Activated T-helper 17 cell treated with anti-CD3 and anti-CD28 coated beads, Interleukin-2, amount 50 U/mL, for 72 hours (primary cell): ENCODE measurements at places on chromosomes 16 and 17.

GRCh38 chr17:57881143-57881542, 31.3 kb upstream of the MRPS23 start:
- peaks cover 4% of the 10 kb centered on the region for H3K27me3 ChIP-seq
- H3K27ac ChIP-seq: no peak overlapping the region
- H3K36me3 ChIP-seq: no peaks in the 10 kb centered on the region
- peaks cover 16% of the 10 kb centered on the region for H3K4me1 ChIP-seq

GRCh38 chr16:83952587-83952939, 477 bp upstream of the OSGIN1 start:
- H3K27ac ChIP-seq: no peak overlapping the region
- no peak for ATAC-seq
- no peaks in the 10 kb centered on the region for H3K36me3 ChIP-seq
- peaks cover 9% of the 10 kb centered on the region for H3K27me3 ChIP-seq
- no peaks in the 10 kb centered on the region for H3K4me1 ChIP-seq

- no peaks in the 10 kb centered on the region for H3K27me3 ChIP-seq
- no peak overlapping the region for H3K4me3 ChIP-seq
- H3K36me3 ChIP-seq: no peaks in the 10 kb centered on the region
- no peak for ATAC-seq
Measured at GRCh38 chr16:12063004-12063395, 86.5 kb downstream of the SNX29 start.

- ATAC-seq: no peak
- H3K36me3 ChIP-seq: no peaks in the 10 kb centered on the region
- H3K4me1 ChIP-seq: no peaks in the 10 kb centered on the region
- H3K27ac ChIP-seq: no peak overlapping the region
Measured at GRCh38 chr17:41010441-41010840, 1.5 kb upstream of the KRTAP3-1 start.

DNA sequence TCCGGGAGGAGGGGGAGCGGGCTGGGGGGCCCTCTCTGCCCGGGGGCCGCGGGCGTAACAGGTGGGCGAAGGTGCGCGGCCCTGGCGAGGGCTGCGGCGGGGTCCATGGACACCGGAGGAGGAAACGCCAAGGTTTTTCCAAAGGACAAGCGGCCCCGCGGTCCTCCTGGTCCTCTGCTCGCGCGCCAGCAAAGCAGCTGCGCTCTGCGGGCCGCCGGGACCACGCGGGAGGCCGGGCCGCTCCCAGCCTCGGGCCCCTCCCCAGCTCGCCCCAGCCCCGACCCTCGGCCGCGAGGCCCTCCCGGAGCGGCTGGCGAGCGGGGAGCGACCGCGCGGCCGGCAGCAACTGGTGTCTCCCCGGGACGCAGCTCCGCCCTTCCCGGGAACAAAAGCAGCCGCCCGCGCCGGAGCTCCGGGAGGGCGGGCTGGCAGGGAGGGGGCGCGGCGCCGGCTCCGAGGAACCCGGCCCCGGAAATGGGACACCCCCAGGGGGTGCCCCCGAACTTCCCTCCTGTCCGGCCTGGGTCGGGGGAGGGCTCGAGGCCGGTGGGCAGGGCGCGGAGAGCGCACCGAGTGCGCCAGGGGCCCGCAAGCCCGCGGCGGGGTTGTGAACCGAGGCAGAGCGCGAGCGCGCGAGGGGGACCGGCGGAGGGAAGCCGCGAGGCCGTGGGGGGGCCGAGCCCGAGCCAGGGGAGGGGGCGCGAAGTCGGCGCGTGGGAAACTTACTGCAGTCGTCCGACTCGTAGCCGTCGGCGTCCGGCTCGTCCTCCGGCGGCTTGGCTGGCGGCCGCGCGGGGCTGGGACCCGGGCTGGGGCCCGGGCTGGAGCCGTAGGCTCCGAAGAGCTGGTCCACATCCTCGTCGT, 837 bp downstream of the DOC2B start:
- H3K4me3 ChIP-seq: no peak overlapping the region
- H3K36me3 ChIP-seq: no peaks in the 10 kb centered on the region
- ATAC-seq: no peak
- H3K27ac ChIP-seq: no peak overlapping the region

DNA sequence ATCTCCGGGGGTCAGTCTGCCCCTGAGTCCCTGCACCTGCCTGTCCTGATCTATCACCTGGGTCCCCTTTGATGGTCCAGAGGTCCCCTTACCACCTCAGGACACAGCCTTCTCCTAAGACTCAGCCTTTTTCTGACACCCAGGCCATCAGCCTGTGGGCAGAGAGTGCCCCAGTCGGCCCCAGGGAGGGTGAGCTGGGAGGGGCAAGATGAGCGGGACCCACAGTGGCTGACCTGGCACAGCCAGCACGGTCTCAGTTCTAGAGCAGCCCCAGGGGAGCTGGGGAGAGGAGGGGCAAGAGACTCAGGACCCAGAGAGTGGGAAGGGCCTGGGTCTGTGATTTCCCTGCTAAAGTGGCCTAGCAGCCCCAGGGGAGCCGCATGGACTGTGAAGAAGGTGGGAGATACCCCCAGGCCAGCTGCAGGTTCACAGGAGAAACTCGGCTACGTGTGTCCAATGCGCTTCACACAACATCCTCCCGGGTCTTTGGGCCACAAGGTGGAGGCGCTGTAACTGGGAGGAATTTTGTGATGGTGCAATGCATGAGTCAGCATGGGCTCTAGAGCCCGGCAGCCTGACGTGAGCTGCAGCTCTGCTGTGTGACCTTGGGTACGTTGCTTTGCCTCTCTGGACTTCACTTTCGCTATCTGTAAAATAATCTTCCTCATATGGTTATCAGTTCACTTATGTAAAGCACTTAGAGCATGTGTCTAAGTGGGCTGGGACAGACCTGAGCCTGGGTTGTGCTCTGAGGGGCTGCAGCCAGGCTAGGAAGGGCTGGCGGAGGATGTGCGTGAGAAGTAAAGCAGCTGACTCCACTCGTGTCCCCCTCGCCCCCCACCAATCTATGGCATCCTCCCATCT, 67.2 kb upstream of the LHX1 start:
- no peak for ATAC-seq
- no peak overlapping the region for H3K4me3 ChIP-seq
- H3K27me3 ChIP-seq: peaks cover 4% of the 10 kb centered on the region
- H3K36me3 ChIP-seq: no peaks in the 10 kb centered on the region

DNA sequence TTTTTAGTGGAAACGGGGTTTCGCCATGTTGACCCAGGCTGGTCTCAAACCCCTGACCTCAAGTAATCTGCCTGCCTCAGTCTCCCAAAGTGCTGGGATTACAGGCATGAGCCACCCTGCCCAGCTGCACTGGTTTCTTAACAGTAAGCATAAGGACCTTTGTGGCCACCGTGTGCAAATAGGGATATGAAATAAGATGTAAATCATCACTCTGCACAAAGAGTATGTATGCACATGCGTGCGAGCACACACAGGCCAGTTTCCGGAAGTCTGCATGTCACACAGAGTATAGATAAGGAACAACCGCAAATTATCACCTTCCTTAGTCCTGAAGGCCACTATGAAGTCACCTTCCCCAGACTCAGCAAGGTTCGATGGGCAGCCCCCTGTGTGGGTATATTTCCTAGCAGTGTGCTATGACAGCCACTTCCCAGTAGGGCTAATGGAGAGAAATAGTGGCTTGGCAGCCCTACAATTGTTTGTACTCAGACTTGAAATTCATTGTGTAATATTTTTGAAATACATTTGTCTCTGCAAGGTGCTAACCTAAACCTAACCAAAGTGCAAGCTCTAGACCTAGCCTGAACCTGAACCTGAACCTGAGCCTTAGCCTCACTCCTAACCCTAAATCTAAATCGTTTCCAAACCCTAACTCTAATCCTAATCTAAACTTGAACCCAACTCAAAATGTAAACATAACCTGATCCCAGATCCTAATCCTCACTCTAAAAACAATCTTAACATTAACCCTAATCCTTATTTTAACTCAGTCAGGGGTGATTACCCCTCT, 48.4 kb upstream of the SKAP1 start:
- peak; percentile 75 for ATAC-seq
- H3K4me3 ChIP-seq: no peak overlapping the region
- no peaks in the 10 kb centered on the region for H3K36me3 ChIP-seq
- H3K4me1 ChIP-seq: peaks cover 8% of the 10 kb centered on the region
- no peak overlapping the region for H3K27ac ChIP-seq
- H3K27me3 ChIP-seq: no peaks in the 10 kb centered on the region

DNA sequence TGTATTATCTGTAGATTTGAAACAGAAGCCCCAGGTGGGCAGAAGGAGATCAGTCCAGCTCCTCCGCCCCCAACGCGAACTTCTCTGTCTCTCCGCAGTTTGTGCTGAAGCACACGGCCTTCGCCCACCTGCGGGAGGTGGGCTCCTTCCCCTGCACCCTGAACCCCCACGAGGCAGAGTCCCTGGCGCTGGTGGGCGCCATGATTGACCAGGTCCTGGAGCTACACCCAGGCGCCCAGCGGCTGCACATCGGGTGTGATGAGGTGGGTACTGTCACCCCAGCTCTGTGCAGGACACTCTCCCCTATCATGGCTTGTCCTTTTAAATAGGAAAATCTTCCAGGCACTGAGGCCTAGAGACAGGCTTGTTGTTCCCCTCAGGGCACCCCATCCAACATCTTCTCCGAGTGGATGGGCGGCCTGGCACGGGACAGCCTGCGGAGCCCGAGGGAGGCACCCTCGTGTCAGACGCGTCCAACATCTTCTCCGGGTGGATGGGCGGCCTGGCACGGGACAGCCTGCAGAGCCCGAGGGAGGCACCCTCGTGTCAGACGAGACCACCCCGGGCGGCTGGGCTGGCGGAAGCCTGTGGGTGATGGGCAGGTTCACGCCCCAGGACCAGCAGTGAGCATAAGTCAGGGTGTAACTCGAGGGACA, 15.3 kb upstream of the OGFOD3 start:
- no peaks in the 10 kb centered on the region for H3K36me3 ChIP-seq
- H3K4me1 ChIP-seq: peaks cover 14% of the 10 kb centered on the region
- ATAC-seq: no peak
- H3K27me3 ChIP-seq: no peaks in the 10 kb centered on the region
- no peak overlapping the region for H3K27ac ChIP-seq

DNA sequence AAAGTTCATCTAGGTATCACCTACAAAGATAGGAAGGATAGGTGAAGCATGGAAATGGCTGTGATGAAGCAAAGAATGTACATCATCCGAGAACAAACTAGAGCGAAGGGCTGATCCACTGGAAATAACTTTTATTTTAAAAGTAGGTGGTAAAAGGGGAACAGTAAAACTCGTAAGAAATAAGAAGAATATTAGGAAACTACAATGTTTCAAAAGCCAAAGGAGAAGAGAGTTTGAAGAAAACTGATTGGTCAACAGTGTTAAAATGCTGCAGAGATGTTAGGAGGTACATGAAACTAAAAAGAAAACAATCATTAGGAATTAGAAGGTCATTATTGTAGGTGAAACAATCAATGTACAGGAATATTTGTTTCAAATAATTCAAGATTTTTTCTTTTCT, 108.1 kb downstream of the USP32 start:
- ATAC-seq: no peak
- no peaks in the 10 kb centered on the region for H3K27me3 ChIP-seq
- H3K4me1 ChIP-seq: peaks cover 3% of the 10 kb centered on the region
- peaks cover 39% of the 10 kb centered on the region for H3K36me3 ChIP-seq
- no peak overlapping the region for H3K4me3 ChIP-seq
- H3K27ac ChIP-seq: no peak overlapping the region

GRCh38 chr16:8929086-8929748, 34.5 kb downstream of the USP7 start:
- H3K27me3 ChIP-seq: no peaks in the 10 kb centered on the region
- H3K4me1 ChIP-seq: peaks cover 44% of the 10 kb centered on the region
- no peak for ATAC-seq
- H3K27ac ChIP-seq: peak overlapping the region; percentile 89
- peak overlapping the region; percentile 51 for H3K4me3 ChIP-seq
- H3K36me3 ChIP-seq: peaks cover 73% of the 10 kb centered on the region

- no peak overlapping the region for H3K4me3 ChIP-seq
- H3K4me1 ChIP-seq: peaks cover 9% of the 10 kb centered on the region
- peaks cover 7% of the 10 kb centered on the region for H3K36me3 ChIP-seq
- ATAC-seq: no peak
- no peak overlapping the region for H3K27ac ChIP-seq
- H3K27me3 ChIP-seq: no peaks in the 10 kb centered on the region
Measured at GRCh38 chr17:80577876-80578570, 33.4 kb downstream of the RPTOR start.

- ATAC-seq: peak; percentile 99
- H3K4me3 ChIP-seq: peak overlapping the region; percentile 38
- H3K27ac ChIP-seq: peak overlapping the region; percentile 79
Measured at GRCh38 chr16:80231888-80232287, 308.9 kb upstream of the DYNLRB2 start.

DNA sequence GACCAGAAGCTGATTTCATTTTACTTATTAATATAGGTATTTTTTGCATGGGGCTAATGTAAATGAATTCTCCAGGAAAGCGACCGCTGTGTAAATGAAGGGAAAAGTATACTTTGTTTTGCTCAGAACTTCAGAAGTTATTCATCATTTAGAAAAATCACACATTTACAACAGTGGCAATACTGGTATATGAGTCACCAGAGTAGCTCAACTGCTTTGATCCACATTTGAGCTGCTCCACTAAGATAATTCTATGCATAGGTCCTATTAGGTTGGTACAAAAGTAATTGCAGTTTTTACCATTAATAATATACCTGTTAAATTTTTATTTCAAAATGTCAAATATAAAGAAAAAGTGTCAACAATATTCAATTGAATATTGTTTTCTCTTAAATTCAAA, 22.9 kb upstream of the DYNLRB2 start:
- no peak overlapping the region for H3K27ac ChIP-seq
- no peak overlapping the region for H3K4me3 ChIP-seq
- peaks cover 11% of the 10 kb centered on the region for H3K4me1 ChIP-seq
- peak; percentile 77 for ATAC-seq
- H3K36me3 ChIP-seq: no peaks in the 10 kb centered on the region

DNA sequence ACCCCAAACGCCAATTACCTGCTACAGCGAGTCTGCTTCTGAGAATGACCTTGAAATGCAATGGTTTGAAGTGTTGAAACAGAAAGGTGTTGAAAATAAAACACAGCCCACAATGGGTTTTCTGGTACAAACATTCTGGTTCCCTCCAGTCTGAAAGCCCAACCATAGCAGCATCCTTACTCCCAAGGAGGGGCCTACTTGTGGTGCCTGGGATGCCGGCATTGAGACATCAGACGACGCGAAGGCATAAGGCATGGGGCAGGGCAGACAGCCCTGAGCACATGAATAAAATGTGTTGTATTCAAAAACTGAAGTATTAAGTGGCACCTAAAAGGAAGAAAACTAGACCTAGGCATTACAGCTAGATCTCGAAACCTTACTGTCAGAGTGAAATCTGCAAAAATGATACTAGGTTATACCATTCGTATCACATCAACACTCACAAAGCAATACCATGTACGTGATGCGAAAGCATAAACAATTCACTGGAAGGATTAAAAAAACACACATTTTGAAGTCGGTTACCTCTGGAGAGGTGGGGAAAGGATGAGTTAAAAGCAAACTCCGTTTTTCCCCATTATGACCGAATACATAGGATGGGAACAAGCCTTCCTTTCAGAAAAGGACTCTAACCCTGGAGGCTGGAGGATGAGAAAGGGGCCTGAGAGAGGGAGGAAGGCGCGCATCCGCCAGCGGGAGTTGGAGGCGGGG, 702 bp downstream of the NUDT21 start:
- ATAC-seq: peak; percentile 36
- H3K27ac ChIP-seq: peak overlapping the region; percentile 100
- peak overlapping the region; percentile 88 for H3K4me3 ChIP-seq
- H3K4me1 ChIP-seq: peaks cover 39% of the 10 kb centered on the region
- H3K27me3 ChIP-seq: no peaks in the 10 kb centered on the region

- no peak overlapping the region for H3K27ac ChIP-seq
- no peaks in the 10 kb centered on the region for H3K27me3 ChIP-seq
- no peak overlapping the region for H3K4me3 ChIP-seq
- no peaks in the 10 kb centered on the region for H3K36me3 ChIP-seq
- ATAC-seq: no peak
- no peaks in the 10 kb centered on the region for H3K4me1 ChIP-seq
Measured at GRCh38 chr16:85634747-85635544, 21.8 kb downstream of the GSE1 start.
